ENCODE measurements at places on chromosomes 7 and 10.

- no peak for ATAC-seq
These were observed 50.9 kb downstream of the ADCY1 start for GRCh38 chr7:45625067-45625466.

GRCh38 chr10:94402843-94403379 is 570 bp downstream of the TBC1D12 start:
- ATAC-seq, result peak; percentile 27

GRCh38 chr10:1361411-1362105 is 305.4 kb downstream of the WDR37 start:
- ATAC-seq, result peak; percentile 8

DNA sequence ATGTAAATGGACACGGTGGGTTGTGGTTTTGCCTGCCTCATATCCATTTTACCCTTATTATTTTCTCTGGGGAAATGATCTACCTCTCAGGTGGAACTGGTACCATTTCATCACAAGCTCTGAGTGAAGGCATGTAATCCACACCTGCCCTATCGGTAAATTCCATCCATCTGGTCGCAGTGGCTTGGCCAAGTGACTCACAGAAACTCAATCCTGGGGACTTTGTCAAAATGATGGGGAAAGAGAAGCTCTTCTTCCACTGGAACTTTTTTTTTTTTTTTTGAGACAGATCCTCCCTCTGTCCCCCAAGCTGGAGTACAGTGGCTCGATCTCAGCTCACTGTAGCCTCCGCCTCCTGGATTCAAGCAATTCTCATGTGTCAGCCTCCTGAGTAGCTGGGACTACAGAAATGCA is 48.2 kb upstream of the ANKRD1 start:
- ATAC-seq, result no peak

GRCh38 chr10:110502072-110502845 is 4.6 kb downstream of the DUSP5 start:
- no peak for ATAC-seq

- no peak for ATAC-seq
These were observed 21.9 kb upstream of the FOXP2 start for GRCh38 chr7:114392686-114393085.
